ENCODE measurements at places on chromosomes 12 and 14.

GRCh38 chr14:66944872-66945271 lies 244.4 kb upstream of the GARIN2 start:
- DNase-seq, result no peak

GRCh38 chr14:74258764-74259035 lies 19.5 kb downstream of the VSX2 start:
- DNase-seq, result no peak

- no peak for DNase-seq
Measured at GRCh38 chr12:114450515-114451300, 44.8 kb upstream of the TBX5 start.

DNA sequence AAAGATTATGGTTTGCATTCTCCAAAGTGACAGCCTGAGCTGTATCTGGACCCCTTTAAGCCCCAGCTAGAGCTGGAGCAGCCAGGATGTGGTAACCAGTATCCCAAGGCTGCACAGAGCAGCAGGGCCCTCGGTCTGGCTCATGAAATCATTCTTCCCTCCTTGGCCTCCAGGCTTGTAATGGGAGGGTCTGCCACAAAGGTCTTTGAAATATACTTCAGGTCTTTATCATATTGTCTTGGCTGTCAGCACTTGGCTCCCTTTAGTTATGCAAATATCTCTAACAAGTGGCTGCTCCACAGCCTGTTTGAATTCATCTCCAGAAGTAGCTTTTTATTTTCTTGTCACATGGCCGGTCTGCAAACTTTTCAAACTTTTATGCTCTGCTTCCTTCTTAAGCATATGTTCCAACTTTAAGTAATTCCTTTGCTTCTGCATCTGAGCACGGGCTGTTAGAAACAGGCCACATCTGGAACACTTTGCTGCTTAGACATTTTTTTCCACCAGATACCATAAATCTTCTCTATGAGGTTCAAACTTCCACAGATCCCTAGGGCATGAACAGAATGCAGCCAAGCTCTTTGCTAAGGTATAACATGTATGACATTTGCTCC lies 663.4 kb upstream of the MIS18BP1 start:
- DNase-seq, result no peak

DNA sequence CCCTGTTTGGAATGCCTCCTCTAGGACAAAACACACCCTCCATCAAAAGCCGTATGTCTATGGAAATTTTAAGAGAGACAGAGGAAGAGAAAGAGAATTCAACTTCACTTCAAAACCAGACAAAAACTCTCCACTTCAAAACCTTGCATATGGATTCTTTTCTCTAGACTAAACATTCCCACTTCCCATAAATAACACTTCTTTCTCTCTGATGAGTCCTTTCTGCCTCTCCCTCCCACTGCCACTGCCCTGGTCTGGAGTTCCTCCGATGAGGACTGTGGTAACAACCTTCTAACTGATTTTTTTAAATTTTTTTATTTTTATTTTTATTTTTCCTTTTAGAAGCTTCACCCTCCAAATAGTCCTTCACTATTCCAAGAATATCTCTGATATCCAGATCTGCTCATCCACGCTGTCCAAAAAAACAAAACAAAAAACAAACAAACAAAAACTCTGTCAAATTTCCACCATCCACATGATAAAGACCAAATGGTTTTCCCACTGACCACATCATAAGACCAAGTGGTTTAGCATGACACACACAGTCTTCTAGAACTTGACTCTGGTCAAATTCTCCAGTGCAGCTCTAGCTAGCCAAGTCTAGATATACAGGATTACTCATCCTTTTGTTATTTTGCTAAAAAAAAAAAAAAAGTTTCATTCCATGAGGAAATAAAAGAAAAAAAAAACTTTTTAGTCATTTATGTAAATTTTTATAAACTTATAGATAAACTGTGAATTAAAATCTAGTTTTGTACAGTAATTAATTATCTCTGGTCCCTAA lies 256.0 kb downstream of the PPFIA2 start:
- no peak for DNase-seq

DNA sequence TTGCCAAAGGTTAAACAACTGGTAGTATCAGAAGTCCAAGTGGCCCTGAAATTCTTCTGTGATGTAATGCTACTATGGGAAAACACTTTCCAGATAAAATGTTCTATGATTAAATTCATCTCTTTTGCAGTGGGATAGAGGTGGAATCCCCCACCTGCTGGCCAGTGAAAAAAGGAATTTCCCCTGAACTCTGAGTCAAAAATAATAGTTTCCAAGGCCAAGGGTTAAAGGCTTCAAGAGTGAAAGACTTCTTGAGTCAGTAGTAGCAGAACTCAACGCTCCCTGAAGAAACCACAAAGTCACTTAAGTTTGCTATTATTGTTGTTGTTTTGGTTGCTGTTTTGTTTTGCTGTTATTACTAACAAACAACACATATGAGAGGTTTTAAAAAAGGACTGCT lies 330.8 kb downstream of the SOX5 start:
- no peak for DNase-seq

DNA sequence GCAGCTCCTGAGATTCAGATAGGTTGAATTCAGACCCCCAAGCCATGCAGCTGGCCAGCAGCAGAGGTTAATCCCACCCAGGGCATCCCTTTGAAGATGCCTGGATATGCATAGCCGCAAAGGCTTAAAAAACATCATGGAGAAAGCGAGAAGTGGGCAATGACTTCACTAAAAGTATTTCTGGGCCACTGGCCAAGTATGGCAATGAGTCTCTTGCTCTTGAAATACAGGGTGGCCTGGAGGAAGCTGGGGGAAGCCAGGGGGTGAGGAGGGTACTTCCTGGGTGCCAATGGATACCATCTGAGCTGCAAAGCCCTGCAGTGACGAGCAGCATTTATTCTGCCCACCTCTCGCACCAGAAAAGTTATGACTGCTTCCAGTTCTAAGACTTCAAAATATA lies 539.3 kb upstream of the TBX3 start:
- no peak for DNase-seq

GRCh38 chr12:108587826-108588225 lies 10.1 kb downstream of the TMEM119 start:
- DNase-seq, result no peak

- no peak for DNase-seq
Measured at GRCh38 chr14:71682337-71682736, 249.9 kb upstream of the RGS6 start.

- DNase-seq, result no peak
Measured at GRCh38 chr14:100402631-100403030, 79.5 kb downstream of the SLC25A47 start.

DNA sequence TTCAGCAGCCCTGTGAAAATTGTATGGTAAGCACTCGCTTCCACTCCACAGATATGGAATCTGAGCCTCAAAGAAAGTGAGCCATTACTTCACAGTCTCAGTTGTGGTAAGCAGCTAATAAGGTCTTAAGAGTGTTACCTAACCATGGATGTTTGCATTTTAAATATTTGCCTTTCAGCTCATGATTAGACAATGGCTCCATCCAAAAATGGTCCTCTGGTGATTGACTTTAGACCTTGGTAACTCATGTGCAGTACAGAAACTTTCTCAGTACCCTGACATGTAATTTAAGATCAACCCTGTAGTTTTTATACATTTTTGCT lies 1.8 kb downstream of the A2M start:
- DNase-seq, result no peak

DNA sequence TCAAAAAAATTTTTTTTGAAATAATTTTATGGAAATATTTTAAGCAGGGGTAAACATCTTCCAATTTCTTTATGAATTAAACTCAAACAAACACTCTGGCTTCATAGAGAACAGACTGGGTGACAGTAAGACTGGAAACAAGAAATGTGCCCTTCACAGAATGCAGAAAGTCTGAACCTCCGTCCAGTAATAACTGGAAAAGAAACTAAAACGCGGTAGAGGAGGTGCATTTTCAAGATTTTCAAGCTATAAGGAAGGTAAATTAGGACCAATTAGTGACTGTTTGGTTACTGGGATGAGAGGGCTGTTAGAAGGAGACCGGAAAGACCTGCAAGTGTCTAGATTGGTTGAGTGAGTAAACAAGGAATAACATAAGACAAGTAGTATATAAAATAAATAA lies 245.7 kb downstream of the CEP128 start:
- no peak for DNase-seq

DNA sequence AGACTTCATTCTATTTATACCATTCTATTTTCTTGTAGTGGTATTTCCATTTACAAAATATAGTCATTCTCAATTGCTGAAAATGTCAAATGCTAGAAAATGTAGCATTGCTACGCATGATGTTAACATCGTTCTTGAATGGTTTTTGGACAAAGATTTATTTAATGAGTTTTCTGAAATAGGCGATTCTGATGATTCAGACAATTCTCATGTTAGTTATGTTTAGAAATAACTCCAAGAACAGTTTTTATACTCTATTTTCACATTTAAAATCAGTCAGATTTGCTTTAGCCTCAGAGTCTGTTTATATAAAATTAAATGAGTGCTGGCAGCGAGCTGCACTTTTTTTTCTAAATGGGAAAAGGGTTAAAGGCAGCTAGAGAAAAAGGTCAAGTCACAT lies 414.8 kb upstream of the MGAT4C start:
- DNase-seq, result no peak

DNA sequence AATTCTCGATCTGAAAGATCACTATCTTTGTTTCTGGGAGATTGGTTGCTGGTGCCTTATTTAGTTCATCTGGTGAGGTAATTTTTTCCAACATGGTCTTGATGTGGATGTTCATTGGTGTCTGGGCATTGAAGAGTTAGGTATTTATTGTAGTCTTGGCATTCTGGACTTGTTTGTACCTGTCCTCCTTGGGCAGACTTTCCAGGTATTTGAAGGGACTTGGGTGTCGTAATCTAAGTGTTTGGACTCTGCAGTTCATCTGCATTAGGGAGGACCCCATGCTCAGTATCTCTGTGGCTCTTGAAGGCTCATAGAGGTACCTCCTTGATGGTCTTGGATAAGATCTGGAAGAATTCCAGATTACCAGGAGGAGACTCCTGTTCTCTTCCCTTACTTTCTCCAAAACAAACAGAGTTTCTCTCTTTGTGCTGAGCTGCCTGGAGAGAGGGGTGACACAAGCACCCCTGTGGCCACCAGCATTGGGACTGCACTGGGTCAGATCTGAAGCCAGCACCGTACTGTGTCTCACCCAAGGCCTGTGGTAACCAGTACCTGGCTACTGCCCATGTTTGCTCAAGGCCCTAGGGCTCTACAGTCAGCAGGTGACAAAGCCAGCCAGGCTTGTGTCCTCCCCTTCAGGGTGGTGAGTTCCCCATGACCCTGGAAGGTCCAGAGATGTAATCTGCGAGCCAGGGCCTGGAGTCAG lies 5.3 kb downstream of the A2ML1 start:
- DNase-seq, result no peak

DNA sequence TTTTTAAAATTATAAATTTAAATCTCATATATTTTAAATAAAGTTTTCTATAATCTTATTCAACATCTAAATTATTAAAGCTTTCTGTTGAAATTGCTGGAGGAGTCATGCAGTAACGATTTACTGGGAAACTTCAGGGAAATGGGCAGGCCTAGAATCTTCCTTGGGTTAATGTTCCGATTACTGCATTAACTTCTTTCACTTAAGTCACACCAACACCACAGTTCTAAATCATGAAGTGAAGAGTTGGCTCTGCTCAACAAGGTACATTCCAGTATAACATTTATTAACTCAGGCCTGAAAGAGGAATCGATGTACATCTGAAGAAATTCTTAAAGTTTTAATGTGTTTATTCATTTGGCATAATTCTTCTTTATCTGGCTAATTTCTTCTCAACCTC lies 244.3 kb downstream of the CCER1 start:
- no peak for DNase-seq

- DNase-seq, result no peak
Measured at GRCh38 chr12:109701064-109701463, 12.6 kb upstream of the FAM222A start.

Data from activated naive CD4-positive, alpha-beta T cell (primary cell).